ENCODE measurements at places on chromosomes 11 and 22. TPM values are rescaled to one million over a fixed set of nuclear protein-coding genes. Genes with fewer than 3 reads are reported as not detected.

GRCh38 chr22:46352691-46353386 is 17.3 kb downstream of the TRMU start:
- no peak for DNase-seq

GRCh38 chr22:37260901-37261336 is 16.9 kb upstream of the RAC2 start:
- DNase-seq = peak; percentile 55

The MYOD1 gene
- not detected for total RNA-seq

The RIBC2 gene
- 5.7 TPM for total RNA-seq
